ENCODE measurements at places on chromosomes 7 and 10.

GRCh38 chr10:70742537-70743429 is 42.4 kb downstream of the TBATA start:
- no peak for DNase-seq

DNA sequence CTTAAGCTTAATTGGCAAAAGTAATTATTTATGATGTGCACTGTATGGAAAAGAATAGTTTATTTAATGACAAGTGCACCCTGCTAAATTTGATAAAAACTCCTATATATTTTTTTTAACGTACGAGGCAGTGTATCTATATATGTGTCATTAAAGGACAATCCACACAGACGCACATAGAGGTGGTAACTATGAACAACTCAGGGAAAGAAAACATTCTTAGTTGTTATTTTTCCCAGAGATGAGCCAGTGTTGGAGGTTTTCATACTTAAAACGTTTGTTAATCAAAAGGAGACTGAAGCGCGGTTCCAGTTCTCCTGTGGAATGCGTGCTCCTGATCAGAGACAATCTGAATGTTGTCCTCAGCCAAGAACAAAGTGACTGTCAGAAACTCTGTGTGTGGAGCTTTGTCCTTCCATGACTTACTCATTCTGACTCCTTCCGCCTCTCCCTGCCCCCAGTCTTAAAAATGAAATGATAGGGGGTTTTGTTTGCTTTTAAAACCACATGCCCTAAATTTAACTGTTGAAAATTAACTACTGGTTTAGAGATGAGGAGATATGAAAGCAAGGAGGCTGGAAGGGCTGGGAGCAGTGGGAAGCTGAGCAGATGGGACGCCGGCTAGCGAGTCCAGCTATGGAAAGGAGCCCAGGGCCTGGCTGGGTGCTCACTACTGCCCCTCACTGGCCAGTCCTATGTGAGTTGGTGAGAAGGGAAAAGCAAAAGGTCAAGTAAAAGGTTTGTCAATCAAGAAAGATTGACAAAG is 99.6 kb downstream of the SVIL start:
- DNase-seq = peak; percentile 71

- DNase-seq = no peak
Measured at GRCh38 chr7:46853451-46853850, 728.5 kb downstream of the TNS3 start.

DNA sequence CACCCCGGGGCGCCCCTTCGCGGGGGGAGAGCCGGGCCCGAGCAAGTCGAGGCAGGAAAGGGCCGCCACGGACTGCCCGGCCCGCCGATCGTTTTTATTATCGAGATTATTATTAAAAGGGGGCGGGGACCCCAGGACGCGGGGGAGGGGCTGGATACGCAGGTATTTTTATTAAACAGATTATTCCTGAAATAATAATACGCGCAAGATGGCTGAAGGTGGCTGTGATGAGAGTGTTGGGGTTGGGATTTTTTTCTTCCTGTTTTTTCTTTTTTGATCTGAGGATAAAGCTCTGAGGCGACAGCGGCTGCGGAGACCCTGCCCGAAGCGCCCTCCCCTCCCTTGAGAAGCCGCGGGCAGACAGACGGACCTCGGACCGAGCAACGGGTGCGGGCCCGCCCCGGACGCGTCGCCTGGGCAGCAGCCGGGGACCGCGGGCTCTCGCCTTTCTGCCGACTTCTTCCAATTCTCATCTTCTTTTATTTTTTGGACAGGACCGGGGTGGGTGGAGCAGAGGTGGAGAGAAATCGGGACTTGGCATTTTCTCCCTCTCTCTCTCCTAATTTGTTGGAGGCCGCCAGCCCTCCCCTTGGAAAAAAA is 1.4 kb upstream of the TRIM8 start:
- peak; percentile 62 for DNase-seq

DNA sequence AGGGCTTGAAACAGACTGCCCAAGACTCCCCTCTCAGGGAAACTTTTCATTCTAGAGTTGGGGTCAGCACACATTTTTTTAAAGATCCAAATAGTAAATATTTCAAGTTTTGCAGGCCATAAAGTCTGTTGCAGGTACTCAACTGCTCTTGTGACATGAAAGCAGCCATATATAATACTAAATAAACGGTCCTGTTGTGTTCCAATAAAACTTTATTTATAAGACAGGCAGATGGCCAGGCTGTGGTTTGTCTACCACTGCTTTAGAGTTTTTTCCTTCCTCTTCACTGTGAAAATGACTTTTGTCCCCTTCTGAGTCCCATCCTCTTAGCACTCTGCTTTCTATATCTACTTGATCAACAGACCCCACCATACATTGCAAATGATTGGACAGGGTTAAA is 40.5 kb upstream of the TM9SF3 start:
- DNase-seq = no peak

All from SK-N-SH (cell line).